ENCODE measurements at places on chromosomes 13 and 19. TPM values are rescaled to one million over a fixed set of nuclear protein-coding genes. Genes with fewer than 3 reads are reported as not detected.

TEX101 gene
- not detected for total RNA-seq

DAND5 gene
- total RNA-seq: not detected

DACT3 gene
- 7.8 TPM for total RNA-seq

ATXN8OS gene
- not detected for total RNA-seq

F2RL3 gene
- 1.3 TPM for total RNA-seq

COL4A2 gene
- total RNA-seq: 1,110 TPM

CYP4F12 gene
- total RNA-seq: not detected

NRTN gene
- total RNA-seq: not detected

CEACAM6 gene
- not detected for total RNA-seq

DMPK gene
- 21.7 TPM for total RNA-seq

HIPK4 gene
- total RNA-seq: not detected

ANGPTL8 gene
- total RNA-seq: not detected

CCDC124 gene
- total RNA-seq: 77.6 TPM

MIA gene
- total RNA-seq: not detected

TLE6 gene
- total RNA-seq: 0.36 TPM

CPAMD8 gene
- total RNA-seq: 0.36 TPM

MEX3D gene
- 33.4 TPM for total RNA-seq

TMEM255B gene
- total RNA-seq: 1.1 TPM
